Gastrocnemius medialis (tissue), 4 donors: ENCODE measurements at places on chromosomes 3 and 15.

GRCh38 chr15:80588801-80589200 lies 106.3 kb upstream of the ABHD17C start:
- no peak for DNase-seq

- no peak for DNase-seq
Measured at GRCh38 chr3:26058901-26059321, 269.0 kb downstream of the OXSM start.

DNA sequence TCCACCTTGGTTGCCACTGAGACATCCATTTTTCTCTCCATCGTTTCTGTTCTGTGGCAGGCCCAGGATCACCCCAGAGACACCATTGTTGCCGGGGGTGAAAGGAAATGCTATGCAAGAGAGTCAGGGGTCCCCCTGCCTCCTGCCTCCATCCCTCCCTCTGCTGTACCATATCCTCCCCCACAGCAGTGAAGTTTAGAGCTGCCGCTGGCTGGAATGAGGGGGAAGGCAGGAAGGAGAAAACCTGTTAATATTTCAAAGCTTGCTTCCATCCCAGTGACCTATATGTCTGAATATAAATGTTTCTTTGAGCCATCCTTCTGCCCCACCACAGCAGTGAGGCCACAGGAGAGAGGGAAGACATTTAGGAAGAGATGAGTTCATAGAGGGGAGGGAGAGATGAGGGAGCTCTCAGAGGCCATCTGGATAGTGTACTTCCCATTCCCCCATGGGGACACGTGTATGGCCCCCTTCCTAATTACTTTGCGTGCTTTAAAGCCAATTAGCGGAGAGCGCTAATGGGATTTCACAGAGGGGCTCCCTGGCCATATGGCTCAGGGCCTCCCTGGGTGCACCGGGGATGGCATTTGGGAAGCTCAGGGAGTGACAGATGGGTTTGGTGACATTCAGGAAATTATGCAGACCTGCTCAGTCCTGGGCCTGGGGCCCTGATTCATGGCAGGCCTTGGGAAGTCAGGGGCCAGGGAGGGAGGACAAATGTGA lies 40.4 kb upstream of the CHRNB4 start:
- DNase-seq, result no peak

- DNase-seq, result no peak
Measured at GRCh38 chr15:85475317-85475701, 94.9 kb downstream of the AKAP13 start.

DNA sequence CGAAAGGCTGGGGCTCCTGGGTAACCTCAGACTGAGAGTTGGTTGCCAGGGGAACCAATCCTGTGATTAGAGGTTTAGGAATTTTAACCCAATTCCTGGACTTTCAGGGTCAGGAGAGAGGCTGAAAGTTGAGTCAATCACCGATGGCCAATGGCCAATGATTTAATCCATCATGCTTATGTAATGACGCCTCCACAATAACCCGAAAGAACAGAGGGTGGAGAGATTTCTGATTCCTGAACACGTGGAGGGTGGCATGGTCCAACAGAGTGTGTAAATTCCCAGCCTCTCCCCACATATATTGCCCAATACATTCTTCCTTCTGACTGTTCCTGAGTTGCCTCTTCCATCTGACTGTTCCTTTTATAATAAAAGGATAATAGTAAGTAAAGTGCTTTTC lies 137.2 kb upstream of the CBLB start:
- DNase-seq, result no peak

GRCh38 chr3:75140904-75141615 lies 523.1 kb upstream of the FRG2C start:
- DNase-seq, result no peak

GRCh38 chr3:27630885-27631284 lies 91.2 kb downstream of the EOMES start:
- no peak for DNase-seq

GRCh38 chr15:92290359-92290992 lies 103.2 kb upstream of the ST8SIA2 start:
- no peak for DNase-seq

DNA sequence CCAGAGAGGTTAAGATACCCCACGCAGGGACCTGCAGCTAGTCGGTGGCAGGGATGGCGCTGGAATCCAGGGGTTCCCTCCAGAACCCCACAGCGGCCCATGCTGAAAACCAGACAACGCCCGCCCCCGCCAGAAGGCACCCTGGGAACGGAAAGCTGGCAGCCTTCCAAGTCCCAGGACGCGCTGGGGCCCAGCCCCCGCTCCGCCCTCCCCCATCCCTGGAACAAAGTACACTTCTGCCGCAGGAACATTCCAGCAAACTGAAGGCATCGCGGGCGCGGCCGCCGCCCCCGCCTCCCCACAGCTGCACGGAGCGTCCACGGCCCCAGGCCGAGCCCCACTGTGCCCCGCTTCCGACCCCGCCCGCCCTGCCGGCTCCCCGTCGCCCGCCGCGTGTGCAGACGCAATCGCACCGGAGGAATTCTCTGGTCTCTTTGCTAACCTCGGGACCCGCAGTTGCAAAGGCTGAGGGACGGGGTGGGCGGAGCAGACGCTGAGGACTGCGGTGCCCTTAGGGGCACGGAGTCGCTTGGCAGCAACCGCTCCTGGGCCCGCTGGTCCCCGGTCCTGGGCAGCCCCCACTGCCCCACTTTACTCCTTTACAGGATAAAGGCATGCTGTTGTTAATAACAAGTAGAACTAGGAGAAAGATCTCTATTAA lies 44.8 kb upstream of the RNU6-1 start:
- peak; percentile 68 for DNase-seq

GRCh38 chr3:187630404-187630803 lies 39.8 kb downstream of the SST start:
- no peak for DNase-seq

DNA sequence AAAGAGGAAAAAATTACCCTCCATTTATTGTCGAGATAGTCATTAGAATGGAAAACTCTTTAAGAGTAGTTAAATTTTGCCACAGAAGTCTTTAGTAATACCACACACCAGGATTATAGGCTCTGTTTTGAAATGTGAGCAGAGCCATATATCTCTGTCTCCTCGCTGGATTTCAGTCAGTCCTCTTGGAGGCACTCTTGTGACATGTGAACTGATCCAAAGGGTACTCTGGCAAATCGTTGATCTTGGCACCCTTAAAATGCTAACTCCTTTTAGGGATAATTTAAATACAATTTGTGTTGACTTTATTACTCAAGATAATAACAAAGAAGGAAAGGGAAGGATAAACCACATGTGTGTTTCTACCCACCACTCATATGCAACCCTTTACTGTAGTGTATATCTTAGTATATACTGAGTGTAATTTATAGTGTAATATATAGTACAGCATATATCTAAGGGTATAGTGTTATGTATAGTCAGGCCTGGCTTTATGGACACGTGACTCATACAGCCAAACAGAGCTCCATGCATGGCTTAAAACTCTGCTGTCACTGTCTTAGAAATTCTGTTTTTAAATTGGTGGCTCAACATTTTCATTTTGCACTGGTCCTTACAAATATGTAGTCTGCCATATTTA lies 12.3 kb upstream of the KPNA4 start:
- peak; percentile 11 for DNase-seq

- peak; percentile 15 for DNase-seq
Measured at GRCh38 chr15:66089049-66089448, 164.5 kb downstream of the MEGF11 start.

GRCh38 chr3:46408853-46409252 lies 1.8 kb downstream of the CCRL2 start:
- DNase-seq, result no peak

- DNase-seq, result no peak
Measured at GRCh38 chr15:29557171-29557570, 265.1 kb downstream of the TJP1 start.

- DNase-seq, result no peak
Measured at GRCh38 chr3:170232266-170232665, 10.0 kb downstream of the PRKCI start.

GRCh38 chr15:64754663-64755426 lies 20.5 kb downstream of the RBPMS2 start:
- no peak for DNase-seq

DNA sequence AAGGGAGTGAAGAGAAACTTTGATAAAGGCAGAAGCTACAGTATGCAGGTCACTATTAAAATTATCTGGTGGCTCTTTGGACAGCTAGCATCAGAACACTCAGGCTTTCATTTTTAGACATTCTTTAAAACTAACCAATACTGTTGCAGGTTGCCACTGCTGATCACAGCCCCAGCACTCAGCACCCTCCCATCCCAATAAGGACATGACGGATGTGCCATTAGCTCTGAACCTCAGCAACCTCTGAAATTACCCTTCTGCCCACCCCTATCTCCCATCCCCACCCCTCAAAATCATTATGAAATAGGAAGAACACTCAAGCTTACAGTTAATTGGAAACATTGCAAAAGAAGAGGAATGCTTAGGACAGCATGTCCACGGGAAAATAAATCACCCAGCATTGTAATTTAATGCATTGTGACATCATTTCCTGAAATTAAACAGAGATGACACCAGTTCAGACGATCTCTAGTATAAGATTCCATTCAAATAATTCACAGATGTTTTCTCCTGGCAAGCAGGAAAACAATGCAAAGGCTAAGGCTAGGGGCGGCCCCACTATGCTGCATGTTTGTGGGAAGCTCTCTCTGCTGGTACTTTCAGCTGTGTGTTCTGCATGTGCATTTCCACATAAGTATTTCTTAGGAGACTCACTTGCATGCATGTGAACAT lies 71.6 kb downstream of the MEIS2 start:
- DNase-seq, result no peak

DNA sequence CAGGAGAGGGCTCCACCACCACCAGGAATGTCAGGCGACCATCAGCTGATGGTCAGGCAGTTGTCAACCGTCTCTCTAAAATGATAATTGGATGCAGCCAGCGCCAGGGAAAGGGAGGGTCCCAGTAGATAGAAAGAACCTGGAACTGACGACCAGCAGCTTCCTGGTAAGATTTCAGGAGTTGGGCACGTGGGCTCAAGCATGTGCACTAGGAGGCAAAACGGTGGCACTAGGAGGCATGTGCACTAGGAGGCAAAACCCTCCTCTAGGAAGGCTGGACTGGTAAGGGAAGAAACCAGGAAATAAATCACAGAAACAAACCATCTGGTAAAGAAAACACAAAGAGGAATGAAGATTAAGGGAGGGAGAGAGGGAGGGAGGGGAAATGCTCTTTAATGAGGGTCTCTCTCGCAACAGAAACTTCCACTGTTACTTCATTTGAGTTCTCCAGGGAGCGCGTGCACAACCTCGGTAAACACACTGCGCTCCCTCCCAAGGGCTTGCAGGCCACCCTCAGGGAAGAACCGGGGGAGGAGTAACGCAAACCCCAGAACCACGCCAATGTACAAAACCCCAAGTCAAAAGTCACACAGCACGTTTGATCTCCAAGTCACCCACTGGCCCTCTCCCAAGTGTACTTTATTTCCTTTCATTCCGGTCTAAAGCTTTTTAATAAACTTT lies 116.7 kb downstream of the XXYLT1 start:
- DNase-seq, result no peak

- no peak for DNase-seq
Measured at GRCh38 chr3:122560680-122561079, 3.4 kb downstream of the PARP9 start.

DNA sequence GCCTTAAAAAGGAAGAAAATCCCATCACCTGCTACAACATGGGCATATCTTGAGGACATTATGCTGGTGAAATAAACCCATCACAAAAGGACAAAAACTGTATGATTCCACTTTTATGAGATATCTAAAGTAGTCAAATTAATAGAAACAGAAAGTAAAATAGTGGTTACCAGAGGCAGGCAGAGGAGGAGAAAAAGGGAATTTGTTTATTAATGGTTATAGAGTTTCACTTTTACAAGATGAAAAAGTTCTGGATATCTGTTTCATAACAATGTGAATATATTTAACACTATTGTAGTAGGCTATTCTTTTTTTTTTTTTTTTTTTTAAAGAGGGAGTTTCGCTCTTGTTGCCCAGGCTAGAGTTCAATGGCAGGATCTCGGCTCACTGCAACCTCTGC lies 40.4 kb downstream of the DPH3 start:
- no peak for DNase-seq

GRCh38 chr3:134308350-134308891 lies 57.8 kb upstream of the RYK start:
- peak; percentile 82 for DNase-seq

- DNase-seq, result no peak
Measured at GRCh38 chr3:177523067-177523675, 325.9 kb upstream of the TBL1XR1 start.

- no peak for DNase-seq
Measured at GRCh38 chr3:53554559-53555067, 60.2 kb downstream of the CACNA1D start.

- no peak for DNase-seq
Measured at GRCh38 chr3:140303875-140304274, 368.9 kb downstream of the CLSTN2 start.

- DNase-seq, result peak; percentile 23
Measured at GRCh38 chr3:72310419-72311380, 525.8 kb upstream of the PROK2 start.

DNA sequence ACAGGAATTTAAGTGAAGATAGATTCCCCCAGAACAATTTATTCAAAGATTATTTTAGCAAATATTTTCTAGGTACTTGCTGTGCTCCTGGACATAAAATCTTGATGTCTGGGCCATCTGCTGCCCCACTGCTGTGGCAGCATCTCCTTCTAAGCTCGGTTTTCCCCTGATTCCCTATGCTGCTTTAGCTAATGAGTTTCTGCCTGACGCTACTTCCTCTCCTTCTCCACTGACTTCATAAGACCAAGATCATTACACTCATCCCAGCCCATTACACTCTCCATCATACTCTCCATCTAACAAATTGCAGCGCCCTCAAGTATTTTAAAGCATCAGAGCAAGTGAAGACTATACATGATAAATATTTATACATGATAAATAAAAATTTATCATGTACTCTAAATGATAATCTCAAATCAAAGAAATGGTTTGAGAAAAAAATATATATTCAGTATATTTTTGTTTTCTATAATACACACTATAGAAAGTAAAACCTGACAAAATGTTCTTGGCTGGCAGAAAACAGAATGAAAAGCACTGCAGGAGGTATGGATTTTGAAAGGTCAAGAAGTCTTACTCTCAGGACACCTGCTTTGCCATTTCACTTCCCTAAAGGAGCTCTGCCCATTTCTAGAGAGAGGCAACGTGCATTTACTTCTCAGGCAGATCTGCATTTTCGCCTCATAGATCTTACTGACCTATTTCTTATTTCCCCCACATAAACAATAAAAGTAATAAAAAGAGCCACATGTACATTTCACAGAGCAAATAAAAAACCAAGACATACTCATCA lies 232.0 kb downstream of the KCNMB2 start:
- DNase-seq, result no peak

GRCh38 chr3:87309601-87310000 lies 33.2 kb upstream of the POU1F1 start:
- no peak for DNase-seq

- DNase-seq, result peak; percentile 78
Measured at GRCh38 chr15:66702035-66702786, at the start of gene SMAD6. Gene SMAD6 (plus strand): TSS chr15:66702236. CDS start chr15:66703259, 1,023 bp downstream.

GRCh38 chr15:62115847-62116246 lies 49.1 kb downstream of the C2CD4A start:
- no peak for DNase-seq

DNA sequence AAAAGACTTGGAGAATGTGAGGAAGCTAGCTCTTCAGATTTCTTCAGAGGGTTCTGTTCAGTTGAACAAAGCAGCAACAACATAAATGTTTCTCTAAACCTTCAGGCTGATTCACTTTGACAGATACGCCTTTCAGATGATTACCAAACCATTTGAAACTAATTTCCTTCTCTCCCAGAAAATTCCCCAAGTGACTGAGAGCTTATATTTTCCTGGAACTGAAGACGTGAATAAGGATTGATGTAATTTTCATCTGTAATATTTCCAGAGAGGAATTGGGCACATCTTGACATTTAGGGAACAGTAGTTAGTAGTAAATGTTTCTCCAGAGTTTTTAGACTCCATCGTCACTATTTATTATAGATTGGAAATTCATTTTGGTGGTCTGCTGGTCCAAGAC lies 108.6 kb upstream of the AADACL2 start:
- no peak for DNase-seq
